ENCODE measurements at places on chromosomes 6 and 20.

GRCh38 chr6:111871207-111871606 lies 2.0 kb downstream of the FYN start:
- peak; percentile 48 for DNase-seq

DNA sequence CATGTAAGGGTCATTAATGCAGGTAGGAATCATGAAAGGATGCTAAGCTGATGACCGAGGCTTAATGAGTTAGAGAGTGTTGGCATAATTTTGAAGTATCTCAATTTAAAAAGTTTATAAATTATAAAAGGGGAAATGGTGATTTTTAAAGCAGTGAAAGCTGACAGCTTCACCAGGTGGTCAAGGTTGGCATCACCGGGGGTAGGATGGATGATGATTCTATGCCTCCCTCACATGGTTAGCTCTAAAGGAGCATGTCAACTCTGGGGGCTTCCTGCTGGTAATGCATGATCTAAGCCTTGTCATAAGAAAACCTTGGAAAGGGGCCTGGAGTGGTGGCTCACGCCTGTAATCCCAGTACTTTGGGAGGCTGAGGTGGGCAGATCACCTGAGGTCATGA lies 89.2 kb upstream of the MARCKS start:
- no peak for DNase-seq

DNA sequence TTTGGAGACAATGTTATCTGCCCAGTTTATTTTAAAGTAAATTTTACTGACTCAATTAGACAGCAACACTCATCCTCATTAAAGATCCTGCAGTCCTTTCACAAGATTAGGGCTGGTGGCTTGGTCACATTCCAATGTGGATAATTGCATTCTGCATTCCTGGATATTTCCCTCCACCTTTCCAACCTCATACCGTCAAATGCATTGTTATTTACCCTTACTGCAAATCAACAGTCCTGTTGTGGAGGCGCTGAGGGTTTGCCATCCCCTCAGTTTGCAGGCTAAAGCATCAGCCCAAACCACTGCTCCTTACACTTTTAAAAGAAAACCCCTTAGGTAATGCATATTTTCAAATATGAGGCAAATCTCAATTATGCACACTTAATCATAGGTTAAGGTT lies 5.4 kb downstream of the CITED2 start:
- DNase-seq, result no peak

DNA sequence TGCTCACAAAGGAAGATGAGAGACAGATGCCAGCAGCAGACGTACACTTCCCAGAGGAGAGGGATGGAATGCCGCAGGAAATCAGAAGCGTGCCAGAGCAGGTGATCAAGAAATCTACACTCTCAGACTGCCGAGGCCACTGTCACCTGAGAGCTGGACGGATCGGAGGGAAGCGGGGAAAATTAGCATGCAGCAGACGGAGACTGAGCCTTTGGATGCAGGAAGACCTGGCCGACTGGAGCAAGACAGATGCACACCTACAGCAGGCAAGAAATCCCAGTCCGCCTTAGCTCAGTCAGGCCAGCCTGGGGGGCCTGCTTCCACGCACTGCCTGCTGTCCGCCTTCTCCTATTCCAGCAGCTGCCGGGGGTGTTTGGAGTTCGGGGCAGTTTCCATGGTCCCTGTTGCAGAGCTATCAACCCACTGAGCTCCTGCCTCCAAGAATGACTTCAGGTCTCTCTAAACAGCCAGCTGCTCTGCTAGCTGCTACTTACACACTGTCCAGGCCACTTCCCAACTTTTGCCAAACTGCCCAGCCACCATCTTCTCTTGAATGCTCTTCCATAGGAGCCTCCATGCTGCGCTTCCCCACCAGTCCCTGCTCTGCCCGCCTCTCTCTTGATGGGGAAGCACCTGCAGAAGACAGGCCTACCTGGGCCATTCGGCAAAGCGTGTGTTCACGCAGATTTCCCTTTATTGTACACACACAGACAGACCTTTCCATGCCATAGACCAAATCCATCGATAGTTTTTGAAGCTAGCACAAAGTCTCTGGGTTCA lies 368.5 kb downstream of the ZFAND3 start:
- DNase-seq, result no peak

DNA sequence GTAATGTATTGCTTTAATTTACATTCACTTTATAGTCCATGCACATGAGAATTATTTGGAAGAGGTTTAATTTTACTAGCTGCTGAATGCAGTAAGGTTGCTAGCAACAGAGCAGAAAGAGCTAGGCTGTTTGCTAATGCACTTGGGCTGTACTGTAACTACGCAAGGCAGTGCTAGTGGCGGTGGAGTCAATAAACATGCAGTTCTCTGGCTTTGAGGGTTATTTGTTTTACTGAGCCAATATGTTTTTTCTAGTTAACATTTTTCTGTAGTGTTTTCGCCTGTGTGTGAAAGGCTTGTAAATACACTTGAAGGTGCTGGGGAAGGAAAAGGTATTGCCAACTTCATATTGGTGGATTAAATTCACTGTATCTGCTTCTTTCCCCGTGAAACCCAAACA lies 112.8 kb downstream of the BTBD3 start:
- DNase-seq, result no peak

- no peak for DNase-seq
Measured at GRCh38 chr6:1987640-1988039, 257.8 kb downstream of the GMDS start.

- no peak for DNase-seq
Measured at GRCh38 chr20:34315236-34315635, 12.1 kb upstream of the AHCY start.

GRCh38 chr6:137013031-137013430 lies 31.7 kb downstream of the IL20RA start:
- no peak for DNase-seq

- DNase-seq, result no peak
Measured at GRCh38 chr6:25085756-25086155, 150.0 kb upstream of the RIPOR2 start.

GRCh38 chr20:24694157-24694726 lies 224.8 kb downstream of the SYNDIG1 start:
- DNase-seq, result no peak

DNA sequence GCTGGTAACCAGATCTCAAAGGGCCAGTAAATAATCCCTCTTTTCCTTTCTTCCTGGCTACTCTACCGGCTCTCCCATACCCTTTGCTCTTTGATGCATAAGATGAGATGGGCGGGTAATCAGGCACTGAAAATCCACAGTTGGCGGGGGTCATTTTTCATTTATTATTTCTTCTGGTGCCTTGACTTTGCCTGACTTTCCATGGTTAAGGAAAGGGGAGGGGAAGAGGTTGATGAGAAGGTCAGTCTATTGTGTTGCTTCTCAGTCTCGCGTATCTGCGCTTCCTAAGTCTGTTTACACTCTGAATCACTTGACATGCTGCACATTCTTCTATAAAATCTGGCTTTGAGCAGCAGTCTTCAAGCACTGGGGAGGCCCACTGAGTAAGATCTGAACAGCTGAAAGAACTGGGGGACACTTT lies 121.1 kb upstream of the HDGFL1 start:
- DNase-seq, result no peak

DNA sequence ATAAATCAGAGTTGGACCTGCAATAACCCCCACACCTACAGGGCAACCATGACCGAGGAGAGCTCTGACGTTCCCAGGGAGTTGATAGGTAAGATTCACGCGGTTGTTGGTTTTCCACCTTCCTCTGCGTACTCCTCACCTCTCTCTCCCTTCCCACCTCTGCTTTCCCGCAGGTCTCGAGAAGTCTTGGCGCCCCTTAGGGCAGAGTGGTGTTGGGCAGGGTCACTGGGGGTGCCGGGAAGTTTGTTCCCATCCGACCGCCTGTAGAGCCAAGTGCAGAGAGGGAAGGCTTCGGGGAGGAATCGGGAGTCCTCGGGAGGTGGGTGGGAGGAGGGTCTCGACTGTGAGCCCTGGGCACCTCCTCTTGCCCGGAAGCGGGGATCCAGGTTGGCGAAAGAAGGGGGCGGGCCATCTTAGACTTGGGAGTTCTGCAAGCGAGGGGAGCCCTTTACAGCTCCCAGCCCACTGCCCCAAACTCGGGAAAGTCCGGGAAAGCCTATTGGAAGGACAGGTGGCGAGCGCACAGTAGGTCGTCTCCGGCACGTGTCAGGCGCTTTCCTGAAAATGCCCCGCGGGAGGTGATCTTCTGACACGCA lies 672 bp downstream of the CARMIL1 start:
- no peak for DNase-seq
